Activated T-cell treated with anti-CD3 and anti-CD28 coated beads, Interleukin-2, amount 50 U/mL, for 72 hours (primary cell): ENCODE measurements at places on chromosomes 1 and 21. TPM values are rescaled to one million over a fixed set of nuclear protein-coding genes. Genes with fewer than 3 reads are reported as not detected.
A peak's percentile ranks its signal among the peaks of the same experiment; 100 is the strongest.

DNA sequence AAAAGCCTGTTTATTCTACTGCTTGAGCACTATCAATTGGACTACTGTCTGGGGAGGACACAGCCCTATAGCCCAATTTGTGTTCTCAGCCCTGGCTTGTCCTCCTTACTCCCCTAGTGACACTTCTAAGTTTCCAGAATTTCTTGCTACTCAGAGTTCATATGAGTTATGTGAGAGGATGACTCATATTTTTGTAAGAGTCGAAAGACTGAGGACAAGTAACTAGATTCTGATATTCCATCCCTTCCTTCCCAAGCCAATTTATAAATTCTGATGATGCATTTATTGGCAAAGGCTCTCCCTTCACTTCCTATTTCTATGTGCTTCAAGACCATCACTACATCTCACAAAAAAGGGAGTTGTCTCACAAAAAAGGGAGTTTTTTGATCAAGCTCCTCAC lies 422.2 kb upstream of the DEPDC1 start:
- no peak for DNase-seq

DNA sequence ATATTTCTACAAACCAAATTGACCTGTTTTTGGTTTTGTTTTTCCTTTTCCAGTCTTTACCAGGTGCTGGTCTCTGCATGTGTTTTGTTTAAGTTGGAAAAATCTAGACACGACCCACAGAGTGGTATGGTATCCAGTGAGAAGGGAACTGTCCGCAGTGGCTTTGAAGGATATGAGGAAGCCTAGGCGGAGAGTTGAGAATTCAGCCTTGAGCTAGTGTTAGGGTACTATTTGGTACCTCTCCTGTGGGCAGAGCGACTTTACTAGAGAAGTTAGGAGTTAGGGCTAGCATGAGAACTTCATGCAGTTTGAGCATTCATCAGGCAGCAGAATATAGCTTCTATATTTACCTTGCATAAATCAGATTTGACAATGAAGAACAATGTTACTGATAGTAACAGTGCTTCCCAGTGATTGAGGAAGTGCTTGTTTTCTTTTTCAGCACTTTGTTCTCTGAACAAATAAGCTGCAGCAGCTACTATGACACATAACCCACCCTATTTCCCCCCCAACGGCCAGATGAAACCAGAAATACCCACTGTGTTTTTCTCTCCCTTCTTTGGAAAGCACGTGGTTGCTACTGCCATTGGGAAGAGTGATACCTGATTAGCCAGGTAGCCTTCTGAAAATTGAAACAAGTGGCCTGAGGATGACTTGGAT lies 19.0 kb downstream of the MRPS6 start:
- DNase-seq, result no peak

DNA sequence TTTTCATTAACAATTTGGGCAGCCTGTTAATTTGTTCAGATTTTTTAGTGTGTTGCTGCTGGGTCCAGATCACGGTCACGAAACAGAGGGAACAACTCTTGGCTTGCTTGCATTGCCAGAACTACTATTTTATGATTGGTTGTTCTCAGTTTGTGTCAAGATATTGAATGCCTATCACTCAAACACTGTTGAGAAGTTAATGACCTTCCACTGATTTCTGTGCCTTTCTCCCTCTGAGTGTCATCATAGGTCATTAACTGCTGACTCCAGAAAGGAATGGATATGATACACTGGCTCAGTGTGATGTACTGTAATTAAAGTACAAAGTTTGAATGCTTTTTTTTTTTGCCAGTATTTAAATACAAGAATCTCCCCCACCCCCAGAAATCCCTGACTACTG lies 9.2 kb downstream of the CHODL start:
- no peak for DNase-seq

DNA sequence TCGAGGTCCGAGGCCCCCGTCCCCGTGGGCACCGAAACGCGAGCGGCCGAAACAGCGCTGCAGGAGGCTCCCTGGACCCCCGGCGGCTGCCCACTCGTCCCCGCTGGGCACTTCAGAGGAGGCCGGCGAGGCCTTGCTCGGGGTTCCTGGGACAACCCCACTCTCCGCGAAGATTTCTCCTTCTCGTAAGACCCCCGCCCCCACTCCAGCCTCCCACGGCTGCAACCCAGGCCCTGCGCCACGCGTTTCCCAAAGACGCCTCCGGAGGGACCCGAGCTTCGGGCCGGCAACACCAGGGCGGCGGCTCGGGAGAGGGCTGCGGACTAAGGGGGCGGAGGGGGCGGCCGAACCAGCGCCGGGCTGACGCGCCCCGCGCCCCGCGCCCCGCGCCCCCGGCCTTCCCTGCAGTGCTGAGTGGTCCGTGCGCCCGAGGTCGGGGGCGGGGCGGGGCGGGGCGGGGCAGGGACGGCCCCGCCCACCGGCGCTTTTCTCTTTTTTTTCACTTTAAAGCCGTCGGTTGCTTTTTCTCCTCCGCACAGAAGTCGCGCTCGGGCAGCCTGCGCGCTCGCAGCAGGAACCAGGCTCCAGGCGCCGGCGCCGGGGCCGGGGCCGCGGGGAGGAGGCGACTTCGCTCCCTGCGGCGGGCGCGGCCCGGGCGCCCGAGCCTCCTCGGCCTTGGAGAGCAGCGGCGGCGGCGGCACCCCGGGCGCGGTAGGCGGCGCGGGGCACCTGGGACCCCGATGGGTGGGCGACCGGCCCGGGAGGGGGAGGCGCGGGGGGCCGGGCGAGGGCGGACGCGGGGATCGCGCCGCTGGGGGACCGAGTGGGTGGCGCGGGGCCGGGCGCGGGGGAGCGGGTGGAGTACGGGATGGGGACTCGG lies at the start of gene SPSB1:
Gene SPSB1 (plus strand): TSS at position 534 of the 880 bp plus-strand sequence. CDS start 62,998 bp downstream, outside the sequence.
- peak; percentile 72 for DNase-seq

DNA sequence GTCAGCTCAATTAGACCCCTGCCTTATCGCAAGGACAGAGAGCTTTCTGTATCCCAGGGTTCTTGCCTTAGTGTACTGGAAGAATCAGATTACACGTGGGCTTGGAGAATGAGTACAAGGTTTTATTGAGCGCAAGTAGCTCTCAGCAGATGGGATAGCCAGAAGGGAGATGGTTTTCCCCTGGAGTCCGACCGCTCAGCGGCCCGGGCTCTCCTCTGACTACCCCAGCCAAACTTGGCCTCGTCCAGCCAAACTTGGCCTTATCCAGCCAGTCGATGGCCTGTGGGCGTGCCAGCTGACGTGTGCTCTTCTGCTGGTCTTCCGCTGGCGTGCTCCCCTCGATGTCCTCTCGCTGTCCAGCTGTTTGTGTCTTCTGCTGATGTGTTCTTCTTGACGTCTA lies 136.9 kb downstream of the SYT14 start:
- DNase-seq, result no peak

DNA sequence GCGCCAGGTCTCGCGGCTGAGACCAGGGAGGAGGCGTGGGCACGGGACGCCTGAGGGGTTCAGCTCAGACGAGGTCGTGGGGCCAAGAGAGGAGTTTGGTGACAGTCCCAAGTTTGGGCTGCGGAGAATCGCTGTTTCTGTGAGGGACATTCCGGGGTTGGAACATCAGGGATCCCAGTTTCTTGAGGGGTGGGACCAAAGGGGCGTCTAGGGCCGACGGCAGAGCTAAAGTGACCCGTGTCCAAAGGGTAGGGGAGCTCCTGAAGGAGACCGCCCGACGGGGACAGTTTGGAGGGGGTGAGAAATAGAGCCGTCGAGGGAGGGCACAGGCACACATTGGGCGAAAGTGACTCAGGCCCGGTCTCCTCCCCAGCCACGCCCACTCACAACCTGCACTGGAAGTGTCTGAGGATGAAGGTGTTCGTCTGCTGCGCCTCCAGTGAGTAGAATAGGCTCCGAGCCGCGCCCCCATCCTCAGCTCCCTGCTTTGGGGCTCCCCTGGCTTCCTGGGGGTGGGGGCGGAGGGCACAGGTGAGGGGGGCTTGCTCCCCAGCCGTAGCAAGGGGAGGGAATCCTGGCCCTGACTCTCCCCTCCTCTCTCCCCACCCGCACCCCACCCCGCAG lies 7.0 kb downstream of the EFNA3 start:
- peak; percentile 90 for DNase-seq

The RIPPLY3 gene
- 0.26 TPM for total RNA-seq

DNA sequence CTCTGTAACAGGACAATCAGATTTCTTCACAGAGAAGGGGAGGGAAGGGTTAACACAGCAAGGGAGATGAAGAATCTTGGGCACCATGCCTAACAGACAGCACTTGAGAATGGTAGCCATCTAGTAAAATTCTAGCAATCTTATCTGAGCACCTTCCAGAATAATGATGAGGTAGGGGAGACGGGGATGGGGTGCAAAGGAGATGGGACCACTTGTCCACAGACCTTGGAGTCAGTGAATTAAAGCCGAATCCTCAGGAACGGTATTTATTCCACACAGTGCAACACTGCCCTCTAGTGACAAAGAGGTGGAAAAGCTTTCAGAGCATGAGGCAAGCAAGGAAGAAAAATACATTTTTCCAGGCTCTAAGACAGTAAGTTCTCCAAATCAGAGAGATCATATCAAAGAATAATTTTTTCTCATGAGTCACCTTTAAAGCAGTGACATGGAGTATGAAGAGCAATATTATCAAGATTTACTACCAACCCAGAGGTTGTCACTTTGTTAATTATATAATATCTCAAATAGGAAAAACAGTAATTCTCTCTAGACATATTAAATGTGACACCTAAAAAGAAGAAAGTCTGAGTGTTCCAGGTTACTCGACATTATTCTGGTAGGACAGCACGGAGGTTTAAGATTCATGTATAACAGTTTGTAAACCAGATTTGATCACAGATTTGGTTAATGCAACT lies 43.3 kb upstream of the LPAR3 start:
- DNase-seq, result peak; percentile 13

The MAP1LC3C gene
- total RNA-seq, result not detected

DNA sequence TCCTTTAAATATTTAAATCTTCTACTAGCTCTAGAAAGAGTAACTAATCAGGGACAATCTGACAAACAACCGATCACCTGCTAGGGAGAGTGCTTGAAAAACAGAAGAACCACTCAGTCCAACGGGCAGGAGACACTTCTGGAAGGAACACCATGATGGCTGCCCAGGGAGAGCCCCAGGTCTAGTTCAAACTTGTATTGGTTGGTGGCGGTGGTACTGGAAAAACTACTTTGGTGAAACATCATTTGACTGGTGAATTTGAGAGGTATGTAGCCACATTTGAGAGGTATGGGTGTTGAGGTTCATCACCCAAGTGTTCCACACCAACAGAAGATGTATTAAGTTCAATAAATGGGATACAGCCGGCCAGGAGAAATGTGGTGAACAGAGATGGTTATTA lies 4.8 kb upstream of the WDR47 start:
- no peak for DNase-seq

The FCAMR gene
- total RNA-seq, result not detected
